ENCODE measurements at places on chromosomes 16 and 17. TPM values are rescaled to one million over a fixed set of nuclear protein-coding genes. Genes with fewer than 3 reads are reported as not detected.

The SLC47A1 gene
- total RNA-seq, result 22.3 TPM

The KRT24 gene
- total RNA-seq, result not detected

The TLCD3A gene
- 60.6 TPM for total RNA-seq

The PYY gene
- total RNA-seq, result not detected

The FTO gene
- total RNA-seq, result 28.9 TPM

The ARHGDIA gene
- 619 TPM for total RNA-seq

The ARL2BP gene
- 73.1 TPM for total RNA-seq

The SLC13A2 gene
- 0.15 TPM for total RNA-seq

The LGALS9 gene
- 1.6 TPM for total RNA-seq

The MYH8 gene
- not detected for total RNA-seq

The PLXDC1 gene
- total RNA-seq, result 0.12 TPM

The PABPN1L gene
- not detected for total RNA-seq

The ODAD4 gene
- total RNA-seq, result 1.4 TPM

The AURKB gene
- total RNA-seq, result 164 TPM

The HAPSTR1 gene
- 23.6 TPM for total RNA-seq

The MYH13 gene
- not detected for total RNA-seq

The NUP93 gene
- total RNA-seq, result 99.0 TPM

The CNGB1 gene
- total RNA-seq, result 0.49 TPM

The HOXB1 gene
- total RNA-seq, result not detected

The RNF222 gene
- not detected for total RNA-seq

The MYCBPAP gene
- total RNA-seq, result 0.32 TPM

The CDH13 gene
- not detected for total RNA-seq

The TAT gene
- total RNA-seq, result 0.04 TPM

The NKD1 gene
- 0.15 TPM for total RNA-seq

The ST6GALNAC1 gene
- total RNA-seq, result 0.49 TPM

The AOC3 gene
- total RNA-seq, result 1.5 TPM

The NPIPA1 gene
- total RNA-seq, result 36.6 TPM

The TTC19 gene
- total RNA-seq, result 48.1 TPM

The NUDT21 gene
- total RNA-seq, result 127 TPM

All from A549 treated with Mapracorat at 1 μM for 4 hours (cell line).